ENCODE measurements at places on chromosomes 16 and 17. TPM values are rescaled to one million over a fixed set of nuclear protein-coding genes. Genes with fewer than 3 reads are reported as not detected.

Gene MAPT
- polyA plus RNA-seq: 0.16 TPM

- DNase-seq: no peak
Observed at GRCh38 chr17:45672301-45672700, 111.8 kb upstream of the CRHR1 start.

GRCh38 chr16:8887431-8887765 lies 5.2 kb downstream of the LITAFD start:
- DNase-seq: no peak

- no peak for DNase-seq
Observed at GRCh38 chr16:48676836-48677235, 66.9 kb upstream of the N4BP1 start.

DNA sequence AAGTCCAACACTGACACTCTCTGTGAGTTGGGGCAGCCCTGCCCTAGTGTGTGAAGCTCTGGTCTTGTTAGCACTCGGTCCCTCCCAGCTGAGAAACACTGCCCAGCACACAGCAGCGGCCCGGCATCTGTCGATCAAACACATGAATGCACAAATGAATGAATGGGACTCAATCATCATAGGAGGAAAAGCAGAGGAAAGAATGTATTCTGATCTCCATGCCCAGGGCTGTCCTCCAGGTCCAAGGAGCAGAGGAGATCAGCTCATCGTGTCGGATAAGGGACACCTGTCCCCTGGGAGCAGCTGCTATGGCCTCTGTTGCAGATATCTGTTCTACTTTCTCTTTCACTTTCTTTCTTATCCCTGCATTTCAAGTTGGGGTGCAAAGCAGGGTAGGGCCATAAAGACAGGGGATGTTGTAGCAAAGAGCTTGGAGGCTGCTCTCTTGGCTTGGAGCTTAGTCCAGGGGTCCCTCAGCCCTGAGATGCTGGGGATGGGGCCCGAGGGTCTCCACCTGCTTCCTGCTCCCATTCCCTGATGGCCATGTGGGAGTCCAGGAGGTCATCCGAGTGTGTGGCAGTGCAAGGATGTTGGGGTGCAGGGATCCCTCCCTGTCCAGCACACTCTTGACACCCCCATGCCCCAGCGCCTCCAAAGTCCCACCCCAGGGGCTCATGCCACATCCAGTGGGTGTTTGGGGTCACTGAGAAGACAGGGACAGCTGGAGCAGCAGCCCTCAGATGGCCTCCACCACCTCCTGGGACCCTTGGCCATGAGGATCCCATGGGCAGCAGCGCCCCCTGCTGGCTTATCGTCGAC lies 88.2 kb downstream of the IRF8 start:
- no peak for DNase-seq

- no peak for DNase-seq
Observed at GRCh38 chr16:2428051-2428783, 1.0 kb upstream of the CCNF start.

All from BJ (cell line).